Glutamatergic neuron (in vitro differentiated cells): ENCODE measurements at places on chromosomes 7 and 10. TPM values are rescaled to one million over a fixed set of nuclear protein-coding genes. Genes with fewer than 3 reads are reported as not detected.

The ITPRID1 gene
- not detected for total RNA-seq

DNA sequence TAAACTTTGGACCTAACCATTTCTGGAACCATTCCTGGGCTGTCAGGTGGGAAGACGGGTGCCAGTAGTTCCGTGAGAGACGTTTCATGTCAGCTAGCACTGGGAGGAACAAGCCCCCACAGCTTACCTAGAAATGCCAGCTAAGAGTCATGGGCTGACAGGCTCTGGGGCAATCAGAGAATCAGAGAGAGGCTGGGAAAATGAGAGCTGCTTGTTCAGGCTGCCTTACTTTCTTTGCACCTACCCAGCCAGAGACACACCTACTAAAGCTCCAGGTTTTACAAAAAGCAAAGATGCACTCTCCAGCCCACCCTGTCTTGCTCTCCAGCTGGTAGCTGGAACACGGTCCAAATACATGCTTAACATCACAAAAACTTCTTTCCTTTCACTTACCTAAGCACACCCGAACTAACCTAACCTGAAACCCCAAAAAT is 688 bp downstream of the PTN start:
- no peak for DNase-seq

DNA sequence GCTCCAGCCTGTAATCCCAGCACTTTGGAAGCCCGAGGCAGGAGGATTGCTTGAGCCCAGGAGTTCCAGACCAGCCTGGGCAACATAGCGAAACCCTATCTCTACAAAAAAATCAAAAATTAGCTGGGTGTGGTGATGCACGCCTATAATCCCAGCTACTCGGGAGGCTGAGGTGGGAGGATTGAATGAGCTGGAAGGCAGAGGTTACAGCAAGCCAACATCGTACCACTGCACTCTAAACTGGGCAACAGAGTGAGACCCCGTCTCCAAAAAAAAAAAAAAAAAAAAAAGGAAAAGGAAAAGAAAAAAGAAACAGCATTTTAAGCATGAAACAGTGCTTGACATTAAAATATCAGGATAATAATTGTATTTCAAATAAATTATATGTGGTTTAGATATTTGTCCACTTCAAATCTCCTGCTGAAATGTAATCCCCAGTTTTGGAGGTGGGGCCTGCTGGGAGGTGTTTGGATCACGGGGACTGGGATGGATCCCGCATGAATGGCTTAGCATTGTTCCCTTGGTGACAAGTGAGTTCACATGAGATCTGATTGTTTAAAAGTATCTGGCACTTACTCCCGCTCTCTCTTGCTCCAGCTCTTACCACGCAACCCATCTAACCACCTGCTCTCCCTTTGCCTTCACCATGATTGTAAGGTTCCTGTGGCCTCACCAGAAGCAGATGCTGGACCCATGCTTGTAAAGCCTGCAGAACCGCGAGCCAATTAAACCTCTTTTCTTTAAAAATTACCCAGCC is 103.4 kb downstream of the SRPK2 start:
- no peak for DNase-seq

DNA sequence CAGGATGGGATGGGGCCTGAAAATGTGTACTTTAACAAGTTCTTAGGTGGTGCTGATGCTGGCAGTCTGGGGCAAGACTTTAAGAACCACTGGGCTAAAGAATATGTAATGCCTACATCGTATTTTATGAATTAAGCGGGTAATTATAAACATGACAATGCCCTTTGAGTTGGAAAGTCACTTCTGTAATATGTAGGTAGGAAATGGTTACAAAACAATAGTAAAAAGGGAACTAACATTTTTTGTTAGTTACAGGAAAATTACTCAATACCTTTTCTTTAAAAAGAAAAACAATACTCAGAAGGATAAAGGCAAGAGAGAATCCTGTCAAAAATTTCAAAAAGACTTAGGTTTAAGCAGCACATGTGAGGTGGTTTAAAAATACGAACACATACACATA is 48.3 kb upstream of the STEAP4 start:
- DNase-seq: no peak

GRCh38 chr7:133391206-133391605 is 138.3 kb downstream of the EXOC4 start:
- no peak for DNase-seq

DNA sequence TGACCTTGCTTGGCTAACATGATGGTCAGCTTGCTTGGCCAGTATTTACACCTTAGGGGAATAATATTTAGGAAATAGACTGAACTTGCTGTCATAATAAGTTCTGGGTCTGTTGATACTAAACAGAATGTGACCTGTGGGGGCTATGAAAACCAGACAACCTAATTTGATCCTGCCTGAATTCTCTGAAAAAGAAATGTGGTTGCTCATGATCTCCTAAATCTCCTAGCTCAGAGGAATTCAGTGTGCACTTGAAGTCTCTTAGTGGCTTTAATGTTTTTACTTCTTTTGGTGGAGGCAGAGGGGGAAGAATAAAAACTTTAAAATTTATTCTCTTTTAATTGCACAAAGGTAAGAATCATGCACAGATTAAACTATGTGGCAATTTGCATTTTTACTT is 205.2 kb downstream of the SEC23IP start:
- no peak for DNase-seq

The GNGT1 gene
- total RNA-seq: not detected

DNA sequence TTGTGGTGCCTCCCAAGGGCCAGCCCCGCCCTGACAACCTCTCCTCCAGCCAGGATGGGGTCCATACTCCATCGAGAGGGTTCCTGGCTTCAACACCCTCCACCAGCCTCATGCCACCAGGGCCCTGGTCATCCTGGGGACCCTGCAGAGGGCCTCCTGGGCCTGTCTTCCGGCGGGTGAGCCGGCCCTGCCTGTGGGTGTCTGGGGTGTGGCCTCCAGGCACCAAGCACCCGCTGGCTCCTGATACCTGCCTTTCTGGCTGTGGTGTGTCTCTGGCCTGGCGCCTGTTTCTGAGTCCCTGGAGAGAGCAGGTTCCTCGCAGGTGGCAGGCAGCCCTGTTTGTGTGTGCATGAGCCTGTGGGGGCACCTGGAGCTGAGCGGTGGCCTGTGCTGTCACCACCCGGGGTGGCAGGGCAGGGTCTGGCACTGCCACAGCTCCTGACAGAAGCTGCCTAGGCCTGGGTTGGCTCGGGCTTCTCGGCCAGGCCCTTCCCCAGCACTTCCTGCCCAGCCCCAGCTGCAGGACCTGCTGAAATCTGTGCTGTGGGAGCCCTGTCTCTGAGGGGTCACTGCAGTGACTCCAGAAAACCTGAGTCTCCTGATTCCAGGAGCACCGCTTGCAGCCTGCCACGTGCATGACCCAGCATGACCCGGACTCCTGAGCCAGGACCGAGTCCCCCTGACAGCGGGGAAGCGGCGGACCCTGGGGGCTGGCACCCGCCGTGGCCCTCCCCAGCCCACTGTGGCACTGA is 18.4 kb downstream of the ADAM8 start:
- no peak for DNase-seq

DNA sequence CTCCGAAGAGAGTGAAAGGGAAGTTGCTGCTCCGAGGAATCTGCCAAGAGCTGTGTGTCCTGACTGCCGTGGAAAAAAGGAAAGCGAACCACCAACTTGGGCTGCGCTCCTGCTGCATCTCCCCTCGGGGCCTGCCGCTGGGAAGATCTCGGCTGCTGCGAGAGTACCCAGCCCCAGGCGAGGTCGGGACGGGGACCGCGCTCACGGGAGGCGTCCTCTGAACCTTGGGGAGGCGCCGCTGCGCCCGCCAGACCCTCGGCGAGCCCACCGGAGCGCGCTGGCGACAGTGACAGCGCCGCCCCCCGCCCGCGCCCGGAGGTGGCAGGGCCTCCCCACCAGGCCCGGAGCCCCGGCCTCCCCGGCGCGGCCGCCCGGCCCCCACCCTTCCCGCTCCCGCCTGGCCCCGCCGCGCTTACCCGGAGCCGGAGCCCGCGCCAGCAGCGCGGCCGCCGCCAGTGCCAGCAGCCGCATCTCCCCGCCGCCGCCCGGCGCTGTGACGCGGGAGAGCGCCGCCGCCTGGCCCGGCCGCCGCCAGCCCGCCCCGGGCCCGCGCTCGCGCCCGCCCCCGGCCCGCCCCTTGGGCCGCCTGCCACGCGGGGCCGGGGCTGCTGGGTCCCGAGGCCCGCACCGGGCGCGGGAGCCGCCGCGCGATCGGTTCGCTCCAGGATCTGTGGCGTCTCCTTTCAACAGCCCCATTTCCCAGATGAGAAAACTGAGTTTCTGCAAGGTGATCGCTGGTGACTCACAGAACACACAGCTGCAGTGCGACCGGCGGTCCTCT is at the start of gene VSTM4:
Gene VSTM4 (minus strand): TSS at position 508 of the 781 bp plus-strand sequence. CDS start 37 bp downstream, at position 471.
- peak; percentile 57 for DNase-seq

DNA sequence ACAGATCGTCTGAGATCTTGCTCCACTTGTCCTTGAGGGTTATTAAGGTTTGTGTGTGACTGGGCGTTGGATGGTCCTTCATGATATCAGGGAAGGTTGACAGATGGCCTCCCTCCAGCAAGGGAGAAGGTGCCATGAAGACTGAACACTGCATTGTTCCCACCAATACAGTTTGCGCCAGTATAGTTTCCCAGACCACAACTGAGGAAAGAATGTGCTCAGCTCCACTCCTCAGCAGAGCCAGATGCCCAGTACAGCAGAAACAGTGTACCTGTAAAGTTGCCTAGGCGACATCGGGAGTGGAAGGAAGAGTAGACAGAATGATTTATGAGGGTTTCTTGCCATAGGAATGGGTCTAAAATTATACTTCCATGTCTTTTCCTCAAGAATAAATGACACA is 137.5 kb downstream of the ST7 start:
- DNase-seq: no peak

GRCh38 chr10:78600740-78601139 is 468.0 kb upstream of the ZMIZ1 start:
- DNase-seq: no peak

GRCh38 chr10:111598433-111599059 is 521.7 kb downstream of the ADRA2A start:
- DNase-seq: peak; percentile 55

DNA sequence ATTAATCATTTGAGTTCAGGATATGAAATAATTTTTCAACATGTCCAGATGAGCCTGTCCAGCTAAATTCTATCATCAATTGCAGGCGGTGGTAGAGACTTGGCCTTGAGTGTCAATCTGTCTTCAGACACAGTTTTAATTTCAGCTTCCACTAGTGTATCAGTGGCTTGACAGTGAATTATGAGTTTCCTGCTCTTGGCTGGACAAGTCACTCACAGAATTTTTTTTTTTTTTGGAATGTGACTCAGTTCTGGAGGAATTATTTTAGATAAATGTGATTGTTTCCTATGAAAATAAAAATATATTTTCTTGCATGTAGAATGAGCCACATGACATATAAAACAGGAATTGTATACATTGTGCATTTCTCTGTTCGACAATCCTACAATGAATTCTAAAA is 319.9 kb upstream of the AKR1E2 start:
- DNase-seq: no peak

The SORCS1 gene
- total RNA-seq: 3.3 TPM

The TAS2R41 gene
- total RNA-seq: not detected

The TBXAS1 gene
- total RNA-seq: not detected

- DNase-seq: no peak
Observed at GRCh38 chr7:92598310-92598981, 8.3 kb upstream of the FAM133B start.

DNA sequence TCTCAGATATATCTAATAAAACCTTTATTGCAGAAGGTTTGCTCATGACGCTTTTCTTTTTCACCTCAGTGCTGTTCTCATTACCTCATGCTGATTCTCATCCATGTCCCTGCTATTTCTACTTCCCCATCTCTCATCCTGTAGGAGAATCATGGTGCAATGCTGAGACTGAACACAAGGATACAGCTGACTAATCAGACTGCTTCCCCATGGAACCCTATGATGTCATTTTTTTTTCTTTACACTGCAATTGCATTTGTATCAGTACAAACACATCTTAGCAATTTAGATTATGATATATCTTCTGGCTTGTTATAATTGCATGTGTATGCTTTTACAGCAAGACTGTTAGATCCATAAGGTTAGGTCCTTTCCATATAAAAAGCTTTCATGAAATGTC is 93.7 kb downstream of the SEMA3A start:
- DNase-seq: no peak

GRCh38 chr7:2716906-2717292 is 28.9 kb downstream of the AMZ1 start:
- DNase-seq: no peak

DNA sequence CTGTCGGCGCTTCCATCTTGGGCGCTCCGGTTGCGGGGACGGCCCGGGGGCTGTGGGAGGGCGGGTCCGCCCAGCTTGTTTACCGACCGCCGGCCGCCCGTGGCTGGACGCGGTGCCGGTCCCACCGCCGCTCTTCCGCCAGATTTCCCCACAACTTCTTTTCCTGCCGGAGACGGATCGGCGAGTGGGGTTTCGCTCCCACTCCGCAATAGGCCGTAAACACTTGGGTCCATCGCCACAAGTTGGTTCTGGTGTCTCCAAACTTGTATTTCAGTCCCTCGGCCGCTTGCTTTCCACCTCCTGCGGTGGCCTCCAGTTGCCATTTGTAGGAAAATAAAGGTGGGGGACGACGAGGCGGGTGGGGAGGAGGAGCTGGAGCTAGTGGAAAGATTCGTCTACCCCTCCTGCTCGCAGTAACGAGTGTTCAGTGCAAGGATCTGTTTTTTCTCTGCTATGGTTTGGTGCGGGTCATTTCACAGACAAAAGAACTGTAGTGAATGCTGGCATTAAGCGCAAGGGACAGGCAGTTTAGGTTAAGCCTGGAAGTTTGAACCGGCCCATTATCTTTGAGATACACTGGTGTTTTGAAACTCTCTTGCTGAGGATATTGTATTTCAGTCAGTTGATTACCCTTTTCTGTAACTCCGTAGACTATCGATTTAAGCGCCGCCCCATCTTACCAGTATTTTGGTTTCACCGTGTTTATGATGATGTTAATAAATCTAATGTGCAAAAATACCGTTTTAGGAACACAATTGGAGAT is 24.3 kb upstream of the ZRANB1 start:
- peak; percentile 41 for DNase-seq

The TRPV5 gene
- total RNA-seq: 0.15 TPM

The OR13A1 gene
- total RNA-seq: 0.44 TPM

The OPALIN gene
- total RNA-seq: not detected
